Chondrocyte (in vitro differentiated cells): ENCODE measurements at places on chromosomes 2 and 18. TPM values are rescaled to one million over a fixed set of nuclear protein-coding genes. Genes with fewer than 3 reads are reported as not detected.

DNA sequence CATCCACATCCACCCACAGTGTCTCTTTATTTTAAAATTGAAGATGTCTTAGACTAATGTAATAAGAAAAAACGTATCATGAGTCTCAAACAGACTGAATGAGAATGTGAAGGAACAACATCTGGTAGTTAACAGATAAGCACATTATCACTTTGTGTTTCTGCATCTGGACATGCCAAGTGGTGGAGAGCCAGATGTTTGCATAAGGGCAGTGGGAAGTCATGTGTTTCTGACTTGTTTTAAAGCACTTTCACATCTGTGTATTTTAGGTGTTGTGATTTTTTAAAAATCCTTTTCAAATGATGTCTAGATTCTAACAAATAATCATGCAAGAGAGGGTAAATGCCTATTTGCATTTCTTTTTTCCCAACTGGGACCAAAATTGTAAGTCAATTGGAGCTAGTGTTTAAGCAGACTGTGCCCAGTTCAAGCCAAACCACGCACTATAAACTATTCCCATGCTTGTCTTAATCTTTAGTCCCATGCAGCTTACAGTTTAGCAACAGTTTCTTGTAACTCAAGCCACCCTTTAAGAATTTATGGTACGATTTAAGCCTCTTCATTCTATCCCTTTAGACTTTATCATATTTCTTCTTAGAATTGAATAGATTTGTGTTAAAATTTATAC, 272.7 kb upstream of the DOK6 start:
- H3K36me3 ChIP-seq = no peaks in the 10 kb centered on the region
- H3K27me3 ChIP-seq = no peaks in the 10 kb centered on the region
- no peak overlapping the region for H3K4me3 ChIP-seq

GRCh38 chr18:32048507-32049091, 30.0 kb downstream of the RNF125 start:
- peaks cover 3% of the 10 kb centered on the region for H3K4me1 ChIP-seq
- H3K4me3 ChIP-seq = no peak overlapping the region
- H3K27ac ChIP-seq = peak overlapping the region; percentile 17
- no peaks in the 10 kb centered on the region for H3K27me3 ChIP-seq
- DNase-seq = no peak

- no peaks in the 10 kb centered on the region for H3K36me3 ChIP-seq
- no peaks in the 10 kb centered on the region for H3K27me3 ChIP-seq
- no peak overlapping the region for H3K4me3 ChIP-seq
- no peak for DNase-seq
- peak overlapping the region; percentile 87 for H3K27ac ChIP-seq
Observed at GRCh38 chr2:190836767-190837166, 43.9 kb upstream of the GLS start.

DNA sequence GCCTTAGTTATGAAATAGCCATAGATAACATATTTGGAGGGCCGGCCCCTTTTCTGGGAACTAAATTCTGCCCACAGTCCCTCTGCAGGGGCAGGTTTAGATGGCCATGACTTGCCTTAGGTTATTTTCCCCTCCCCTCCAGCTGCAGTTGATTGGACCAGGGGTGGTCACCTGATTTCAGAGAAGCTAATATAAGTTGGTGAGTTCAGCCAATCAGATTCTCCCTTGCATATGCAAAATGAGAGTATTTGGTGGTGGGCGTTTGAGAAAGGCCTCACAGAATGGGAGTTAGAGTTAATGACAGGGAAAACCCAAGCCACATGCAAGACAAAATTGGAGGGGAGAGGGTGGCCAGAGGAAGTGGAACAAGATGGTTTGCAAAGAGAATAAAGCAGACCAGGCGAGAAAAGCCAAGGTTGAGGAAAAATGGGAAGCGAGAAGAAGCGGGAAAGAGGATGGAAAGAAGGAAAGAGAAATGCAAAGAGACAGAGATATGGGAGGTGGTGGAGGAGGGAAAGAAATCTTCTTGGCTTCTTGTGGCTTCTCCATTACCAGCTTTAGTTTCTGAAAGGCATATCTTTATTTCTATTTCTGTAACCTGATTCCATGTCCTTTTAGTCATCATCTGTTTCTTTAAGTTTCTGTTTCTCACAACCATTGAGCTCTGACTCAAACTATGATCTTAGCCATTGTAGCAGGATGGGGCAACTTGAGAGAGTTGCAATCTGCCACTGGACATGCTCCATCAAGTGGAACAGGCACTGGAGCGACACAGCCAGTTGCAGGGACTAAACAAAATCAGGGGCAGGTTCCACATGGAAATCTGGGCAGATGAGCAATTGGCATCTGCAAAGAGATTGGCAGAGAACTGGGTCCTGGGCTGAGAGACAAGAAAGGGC, 108.1 kb upstream of the SIX3 start:
- H3K27me3 ChIP-seq = peaks cover 42% of the 10 kb centered on the region
- H3K27ac ChIP-seq = no peak overlapping the region
- H3K4me3 ChIP-seq = no peak overlapping the region
- H3K36me3 ChIP-seq = peaks cover 4% of the 10 kb centered on the region

Gene TWIST2
- 1.8 to 9.1 TPM (median 2.4 TPM) in 3 replicates for total RNA-seq

DNA sequence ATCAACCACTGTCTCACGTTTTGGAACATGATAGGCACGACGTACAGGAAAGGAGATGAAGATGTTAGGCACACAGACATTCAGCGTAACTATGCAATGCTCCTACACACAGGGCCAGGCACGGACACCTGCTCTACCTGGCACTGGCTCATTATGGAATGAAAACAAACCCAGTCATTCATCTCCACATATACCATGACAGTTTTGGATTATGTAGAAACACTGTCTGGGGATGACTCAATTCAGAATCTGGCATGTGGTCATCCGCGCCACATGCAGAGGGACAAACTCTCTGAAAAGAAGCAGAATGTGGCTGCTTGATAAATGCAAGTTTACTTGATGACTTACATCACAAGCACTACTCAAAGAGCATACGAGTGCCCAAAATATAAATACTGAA, 29.5 kb upstream of the NFU1 start:
- no peak overlapping the region for H3K4me3 ChIP-seq
- peaks cover 27% of the 10 kb centered on the region for H3K36me3 ChIP-seq
- no peak for DNase-seq
- H3K4me1 ChIP-seq = peaks cover 10% of the 10 kb centered on the region
- H3K27me3 ChIP-seq = no peaks in the 10 kb centered on the region

DNA sequence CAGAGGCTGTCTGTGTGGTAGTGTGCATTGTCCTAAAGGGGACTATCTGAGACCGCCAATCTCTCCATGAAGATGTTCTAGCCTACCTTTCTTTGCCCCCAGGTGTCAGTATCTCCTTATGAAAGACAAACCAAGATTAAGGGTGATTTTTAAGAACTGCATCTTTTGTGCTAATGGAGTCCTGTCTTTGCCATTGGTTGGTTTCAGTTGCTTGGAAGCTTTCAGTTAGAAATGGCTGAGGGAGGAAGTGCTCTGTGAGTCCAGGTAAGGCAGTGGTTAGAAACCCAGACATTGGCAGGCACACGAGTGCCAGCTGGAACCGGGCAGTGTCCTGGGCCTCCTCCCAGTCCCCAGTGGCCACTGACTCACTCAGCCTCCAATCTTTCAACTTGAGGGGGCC, 111.3 kb downstream of the DOCK10 start:
- peaks cover 5% of the 10 kb centered on the region for H3K36me3 ChIP-seq
- no peaks in the 10 kb centered on the region for H3K27me3 ChIP-seq
- no peak overlapping the region for H3K4me3 ChIP-seq
- no peak overlapping the region for H3K27ac ChIP-seq

DNA sequence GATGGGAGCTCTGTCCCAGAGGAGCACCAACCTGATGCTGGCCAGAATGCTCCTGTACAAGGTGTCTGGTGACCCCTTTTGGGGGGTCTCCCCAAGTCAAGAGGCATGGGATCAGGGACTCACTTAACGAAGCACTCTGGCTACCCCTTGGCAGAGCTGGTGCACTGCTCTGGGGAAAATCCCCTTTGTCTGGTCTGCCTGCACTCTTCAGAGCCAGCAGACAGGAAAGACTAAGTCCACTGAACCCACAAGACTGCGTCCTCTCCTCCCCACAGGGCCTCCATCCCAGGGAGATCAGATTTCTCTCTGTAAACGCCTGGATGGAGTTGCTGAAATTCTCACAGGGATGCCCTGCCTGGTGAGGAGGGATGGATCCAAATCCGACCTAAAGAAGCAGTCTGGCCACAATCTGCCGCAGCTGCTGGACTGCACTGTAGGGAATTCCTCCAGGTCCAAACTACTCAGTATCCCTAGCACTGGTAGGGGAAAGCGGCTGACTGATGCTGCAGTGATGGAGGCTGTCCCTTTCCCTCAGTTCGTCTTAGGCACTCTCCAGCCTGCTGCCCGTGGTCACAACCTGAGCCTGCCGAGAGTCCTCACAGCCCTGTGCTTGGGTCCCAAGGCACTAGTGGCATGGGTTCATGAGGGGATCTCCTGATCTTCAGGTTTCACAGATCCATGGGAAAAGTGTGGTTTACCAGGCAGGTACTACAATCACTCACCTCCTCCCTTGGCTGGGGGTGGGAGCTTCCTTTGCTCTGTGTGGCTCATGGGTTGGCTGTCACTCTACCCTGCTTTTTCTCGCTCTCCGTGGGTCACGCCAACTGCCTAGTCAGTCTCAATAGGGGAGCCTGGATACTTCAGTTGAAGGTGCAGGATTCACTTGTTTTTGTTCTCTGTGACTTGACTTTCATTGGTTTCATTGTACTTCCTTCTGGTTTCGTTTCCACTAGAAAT, 98.6 kb downstream of the SLC4A10 start:
- H3K27me3 ChIP-seq = peaks cover 14% of the 10 kb centered on the region
- H3K4me1 ChIP-seq = no peaks in the 10 kb centered on the region
- H3K27ac ChIP-seq = no peak overlapping the region
- H3K4me3 ChIP-seq = no peak overlapping the region
- DNase-seq = no peak

Gene SLC35G4
- not detected in 3 replicates for total RNA-seq

GRCh38 chr18:12656605-12656937, 1.3 kb downstream of the SPIRE1 start:
- H3K4me1 ChIP-seq = peaks cover 57% of the 10 kb centered on the region
- H3K36me3 ChIP-seq = peaks cover 1% of the 10 kb centered on the region
- no peak for DNase-seq
- H3K27me3 ChIP-seq = no peaks in the 10 kb centered on the region
- H3K27ac ChIP-seq = peak overlapping the region; percentile 95

GRCh38 chr2:55370208-55370607, 49.4 kb downstream of the CCDC88A start:
- no peak overlapping the region for H3K4me3 ChIP-seq
- H3K36me3 ChIP-seq = peaks cover 2% of the 10 kb centered on the region
- no peaks in the 10 kb centered on the region for H3K27me3 ChIP-seq
- H3K4me1 ChIP-seq = peaks cover 7% of the 10 kb centered on the region
- no peak overlapping the region for H3K27ac ChIP-seq

Gene CNNM3
- total RNA-seq = 10.2 to 14.0 TPM (median 10.4 TPM) in 3 replicates

Gene LCT
- not detected in 3 replicates for total RNA-seq

Gene ELOA2
- not detected in 3 replicates for total RNA-seq

GRCh38 chr2:9263428-9263827, 56.8 kb downstream of the ASAP2 start:
- peak overlapping the region; percentile 50 for H3K4me3 ChIP-seq
- DNase-seq = no peak
- H3K36me3 ChIP-seq = no peaks in the 10 kb centered on the region
- peak overlapping the region; percentile 86 for H3K27ac ChIP-seq
- no peaks in the 10 kb centered on the region for H3K27me3 ChIP-seq

Gene ATP6V1C2
- total RNA-seq = not detected in 3 replicates

GRCh38 chr18:74638210-74638609, 40.5 kb downstream of the ZNF407 start:
- peaks cover 18% of the 10 kb centered on the region for H3K36me3 ChIP-seq
- no peak for DNase-seq
- no peaks in the 10 kb centered on the region for H3K4me1 ChIP-seq
- no peak overlapping the region for H3K4me3 ChIP-seq
- H3K27ac ChIP-seq = no peak overlapping the region

DNA sequence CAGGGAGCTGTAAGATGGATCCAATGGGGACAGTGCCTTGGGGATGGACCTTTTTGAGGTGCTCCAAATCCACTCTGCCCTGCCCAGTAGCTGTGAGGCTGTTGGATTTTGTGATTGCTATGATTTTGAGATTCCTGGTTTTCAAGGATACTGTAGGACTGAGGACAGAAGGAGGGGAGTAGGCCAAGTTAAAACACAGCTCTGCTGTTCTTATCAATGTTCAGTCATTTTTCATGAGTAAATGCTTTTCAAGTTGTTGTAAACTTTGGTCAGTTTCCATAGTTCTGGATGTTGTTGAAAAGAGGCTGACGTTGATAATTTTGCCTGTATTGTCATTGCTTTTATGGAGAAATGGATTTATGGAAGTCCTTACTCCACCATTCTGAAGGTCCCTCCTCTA, 361.2 kb downstream of the ZNF516 start:
- no peak overlapping the region for H3K27ac ChIP-seq
- H3K4me1 ChIP-seq = no peaks in the 10 kb centered on the region
- no peak overlapping the region for H3K4me3 ChIP-seq
- peaks cover 3% of the 10 kb centered on the region for H3K36me3 ChIP-seq

DNA sequence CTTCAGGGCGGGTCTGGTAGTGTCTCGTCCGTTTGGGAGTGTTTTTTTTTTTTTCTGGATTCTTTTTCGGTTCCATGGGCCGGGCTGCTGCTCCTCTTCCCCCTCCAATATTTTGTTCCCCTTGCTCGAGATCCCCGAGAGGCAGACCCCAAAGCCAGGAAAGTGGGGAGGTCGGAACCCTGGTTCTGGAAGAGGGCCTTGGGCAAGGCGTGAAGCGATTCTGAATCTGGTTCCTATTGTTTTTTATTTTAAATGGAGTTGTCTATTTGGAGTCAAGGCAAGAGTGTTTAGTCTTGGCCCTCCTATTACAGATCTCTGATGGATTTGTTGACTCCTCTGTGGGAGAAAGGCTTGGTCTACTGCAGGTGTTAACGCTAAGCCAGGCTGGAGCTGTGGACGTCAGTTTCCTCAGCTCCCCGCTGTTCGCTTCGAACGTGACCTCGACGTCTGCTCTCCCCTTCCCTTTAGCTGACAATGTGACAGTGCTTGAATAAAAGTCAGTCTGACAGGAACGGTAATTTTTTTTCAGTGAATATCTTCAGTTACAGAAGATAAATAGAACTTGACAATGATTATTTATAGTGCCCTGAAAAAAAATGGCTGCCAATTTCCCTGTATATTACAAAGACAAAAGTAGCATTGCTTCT, 683 bp upstream of the DNAJC27 start:
- peak overlapping the region; percentile 100 for H3K27ac ChIP-seq
- peaks cover 14% of the 10 kb centered on the region for H3K4me1 ChIP-seq
- no peaks in the 10 kb centered on the region for H3K27me3 ChIP-seq
- DNase-seq = no peak
- H3K36me3 ChIP-seq = no peaks in the 10 kb centered on the region
- H3K4me3 ChIP-seq = peak overlapping the region; percentile 94

Gene MYOM1
- 1.2 to 1.5 TPM (median 1.5 TPM) in 3 replicates for total RNA-seq

GRCh38 chr18:3623769-3624545, 174.0 kb downstream of the TGIF1 start:
- no peak for DNase-seq
- no peaks in the 10 kb centered on the region for H3K27me3 ChIP-seq
- peak overlapping the region; percentile 46 for H3K4me3 ChIP-seq
- H3K27ac ChIP-seq = peak overlapping the region; percentile 100

DNA sequence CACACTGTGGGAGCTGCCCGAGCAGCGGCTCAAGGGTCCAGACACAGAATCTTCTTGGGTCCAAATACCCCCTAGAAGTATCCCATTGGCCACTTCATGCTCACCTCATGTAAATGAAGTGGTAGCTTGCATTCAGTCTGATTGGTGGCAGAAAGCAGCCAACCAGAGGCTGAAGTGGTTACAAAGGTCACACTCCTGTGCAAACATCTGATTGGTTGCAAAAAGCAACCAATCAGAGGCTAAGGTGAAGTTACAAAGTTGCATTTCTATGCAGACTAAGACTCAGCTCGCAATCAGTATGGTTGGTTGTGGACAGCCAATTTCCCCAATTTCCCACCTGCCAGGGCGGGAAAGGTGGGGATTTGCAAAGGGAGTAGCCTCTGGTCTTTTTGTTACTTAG, 94.3 kb downstream of the DGKD start:
- peaks cover 36% of the 10 kb centered on the region for H3K36me3 ChIP-seq
- no peak for DNase-seq
- no peak overlapping the region for H3K4me3 ChIP-seq
- no peaks in the 10 kb centered on the region for H3K27me3 ChIP-seq
